Choroid plexus epithelial cell (primary cell): ENCODE measurements at places on chromosomes 6 and 20.

DNA sequence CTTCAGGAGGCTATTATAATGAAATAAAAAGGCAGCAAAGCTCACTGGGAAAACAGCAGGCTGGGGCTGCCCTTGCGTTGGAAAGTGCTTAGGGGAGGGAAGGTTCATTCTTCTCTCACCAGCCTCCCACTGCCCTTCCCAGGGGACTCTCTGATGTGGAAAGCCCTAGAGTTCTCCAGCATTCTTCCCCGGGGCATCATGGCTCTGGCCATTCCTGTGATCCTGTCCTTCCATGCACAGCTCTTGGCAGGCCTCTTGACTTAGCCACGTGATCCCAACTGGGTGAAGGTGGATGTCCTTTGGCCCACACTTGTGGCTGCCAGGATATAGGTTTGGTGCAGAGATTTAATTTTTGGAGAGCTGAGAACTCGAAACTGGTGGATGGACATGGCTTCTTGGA is 58.0 kb upstream of the ZNF831 start:
- DNase-seq, result no peak

- no peak for DNase-seq
These were observed 86.2 kb downstream of the LAMP5 start for GRCh38 chr20:9600562-9600961.

- DNase-seq, result no peak
These were observed 214.3 kb downstream of the OGFRL1 start for GRCh38 chr6:71502956-71503355.

DNA sequence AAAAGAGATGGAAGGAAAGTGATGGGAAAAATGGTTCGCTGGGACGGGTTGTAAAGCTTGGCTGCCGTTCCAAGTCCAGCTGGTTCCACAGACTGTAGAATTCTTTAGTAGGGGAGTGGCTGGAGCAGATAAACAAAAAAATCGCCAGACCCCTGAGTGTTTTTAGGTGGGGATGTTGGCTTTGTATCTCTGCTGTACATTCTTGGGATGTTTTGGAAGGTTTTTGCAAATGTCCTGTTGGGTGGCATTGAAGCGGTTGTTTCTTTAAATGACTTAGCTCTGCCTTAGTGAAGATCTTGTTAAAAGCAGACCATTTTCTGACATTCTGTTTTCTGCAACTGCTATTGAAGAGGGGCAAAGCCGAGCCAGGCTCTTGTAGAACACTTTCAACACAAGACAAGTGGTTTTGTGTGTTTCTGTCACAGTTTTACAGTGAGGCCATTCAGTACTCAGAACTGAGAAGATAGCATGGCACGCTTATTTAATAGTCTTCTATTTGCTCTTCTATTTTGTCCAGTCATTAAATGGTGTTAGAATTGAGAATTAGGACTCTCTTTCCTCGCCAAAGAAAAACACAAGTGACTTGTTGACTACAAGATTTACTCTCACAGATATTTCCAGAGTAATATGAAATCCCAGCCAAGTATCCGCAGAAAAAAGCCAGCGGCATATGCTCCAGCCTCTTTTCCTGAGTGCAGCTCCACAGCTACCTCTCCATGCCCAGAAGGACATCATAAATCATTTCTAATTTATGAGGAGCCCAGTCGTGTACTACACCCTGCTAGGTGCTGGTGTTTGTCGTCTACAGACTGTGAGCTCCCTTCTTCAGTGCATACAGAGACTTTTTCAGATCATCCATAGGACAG is 65.8 kb downstream of the PHACTR2 start:
- DNase-seq, result peak; percentile 56

- no peak for DNase-seq
These were observed 160.6 kb downstream of the JARID2 start for GRCh38 chr6:15406452-15406851.

GRCh38 chr6:127176146-127176545 is 57.7 kb downstream of the RSPO3 start:
- peak; percentile 42 for DNase-seq

- DNase-seq, result no peak
These were observed 191.0 kb downstream of the WDR27 start for GRCh38 chr6:169510871-169511270.

DNA sequence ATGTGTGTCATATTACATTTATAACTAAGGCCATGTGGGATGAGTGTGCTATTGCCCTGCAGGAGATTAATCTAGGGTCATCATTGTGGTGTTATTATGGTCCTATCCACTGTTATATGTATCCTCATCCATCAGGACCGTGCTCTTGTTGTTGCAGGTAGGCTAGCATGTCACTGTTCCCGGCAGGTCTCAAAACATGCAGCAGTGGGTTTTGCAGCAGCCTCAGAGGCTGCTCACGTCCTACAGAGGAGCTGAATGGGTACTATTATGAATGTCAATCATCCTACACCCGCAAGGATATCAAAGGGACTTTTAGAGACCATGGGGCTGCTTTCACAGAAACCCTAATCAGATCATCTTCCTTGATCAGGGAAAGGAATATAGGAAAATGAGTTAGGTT is 318.2 kb downstream of the SAMD5 start:
- no peak for DNase-seq

GRCh38 chr6:169247991-169248390 is 5.7 kb downstream of the THBS2 start:
- no peak for DNase-seq

GRCh38 chr6:166253281-166253681 is 54.9 kb downstream of the PRR18 start:
- no peak for DNase-seq

DNA sequence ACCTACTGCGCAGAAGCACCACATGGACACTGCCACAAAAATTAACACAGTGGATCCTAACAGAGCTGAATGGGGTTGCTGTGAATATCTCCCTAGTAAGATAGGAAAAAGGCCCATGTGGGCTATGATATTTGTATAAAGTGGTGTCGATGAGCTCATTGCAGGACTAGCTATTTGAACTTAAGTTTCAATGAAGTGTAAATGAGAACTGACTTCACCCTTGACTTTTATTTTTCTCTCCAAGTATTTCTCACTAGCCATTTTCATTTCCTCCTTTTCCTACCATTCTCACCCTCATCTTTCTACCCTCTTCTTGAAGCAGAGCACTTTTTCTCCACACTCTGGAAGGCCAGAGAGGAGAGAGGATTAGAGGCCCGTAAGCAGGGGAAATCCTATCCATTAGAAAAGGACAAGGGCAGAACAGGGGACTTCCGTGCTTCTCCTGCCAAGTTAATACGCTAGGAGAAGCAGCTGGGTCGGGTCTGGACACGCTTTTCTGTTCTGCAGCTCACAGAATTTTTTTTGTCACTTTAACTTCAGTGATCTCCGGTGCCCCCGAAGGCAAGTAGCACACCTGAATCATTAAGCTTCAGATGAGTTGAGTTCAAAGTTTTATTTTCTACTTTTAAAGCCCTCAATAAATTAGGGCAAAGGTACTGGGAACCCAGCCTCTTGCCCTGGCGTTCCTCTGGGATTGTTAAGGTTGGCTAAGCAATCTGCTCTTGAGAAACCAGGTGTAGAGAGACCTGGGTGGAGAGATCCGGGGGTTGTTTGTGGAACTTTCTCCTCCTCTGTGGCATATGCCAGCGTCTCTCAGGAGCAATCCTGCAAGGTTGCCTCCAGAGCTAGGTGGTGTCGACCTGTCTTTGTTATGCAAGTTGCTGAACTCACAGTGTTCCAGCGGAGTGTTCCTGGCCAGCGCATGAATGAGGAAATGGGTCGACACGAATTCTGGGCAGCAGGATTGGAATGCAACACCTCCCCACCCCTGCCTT is 56.2 kb upstream of the ARID1B start:
- peak; percentile 50 for DNase-seq

GRCh38 chr20:38617011-38617829 is 15.6 kb downstream of the ARHGAP40 start:
- DNase-seq, result peak; percentile 63

DNA sequence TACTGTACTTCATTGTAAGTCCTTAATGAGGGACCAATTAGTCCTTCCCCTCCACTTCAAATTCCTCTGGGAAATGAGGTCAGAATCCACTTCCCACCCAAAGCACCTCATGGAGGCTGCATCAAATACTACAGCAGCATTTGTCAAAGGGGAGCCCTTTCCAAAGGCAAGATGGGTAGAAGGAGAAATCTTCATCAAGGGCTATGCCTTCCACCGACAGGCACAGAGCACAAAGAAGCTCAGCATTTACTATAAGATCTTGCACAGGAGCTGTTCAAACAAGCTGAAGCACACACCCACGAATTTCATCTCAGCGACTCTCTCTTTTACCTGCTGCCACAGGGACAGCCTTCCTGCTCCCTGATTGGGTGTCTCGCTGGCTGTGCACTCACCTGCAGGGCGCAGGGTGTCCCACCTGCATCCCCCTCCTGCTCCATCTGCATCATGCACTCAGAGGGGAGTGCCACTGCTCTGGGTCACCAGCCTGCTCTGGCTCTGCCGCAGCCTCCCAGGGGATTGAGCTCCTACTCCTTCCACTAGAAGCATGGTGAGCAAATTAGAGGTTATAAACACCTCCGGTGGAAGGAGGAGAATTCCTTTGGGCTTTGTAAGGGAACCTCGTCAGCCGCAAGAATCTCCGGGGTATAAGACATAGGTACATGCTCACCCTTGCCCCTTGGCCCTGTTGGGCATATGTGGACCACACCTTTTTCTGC is 164.5 kb downstream of the ATXN1 start:
- DNase-seq, result no peak

DNA sequence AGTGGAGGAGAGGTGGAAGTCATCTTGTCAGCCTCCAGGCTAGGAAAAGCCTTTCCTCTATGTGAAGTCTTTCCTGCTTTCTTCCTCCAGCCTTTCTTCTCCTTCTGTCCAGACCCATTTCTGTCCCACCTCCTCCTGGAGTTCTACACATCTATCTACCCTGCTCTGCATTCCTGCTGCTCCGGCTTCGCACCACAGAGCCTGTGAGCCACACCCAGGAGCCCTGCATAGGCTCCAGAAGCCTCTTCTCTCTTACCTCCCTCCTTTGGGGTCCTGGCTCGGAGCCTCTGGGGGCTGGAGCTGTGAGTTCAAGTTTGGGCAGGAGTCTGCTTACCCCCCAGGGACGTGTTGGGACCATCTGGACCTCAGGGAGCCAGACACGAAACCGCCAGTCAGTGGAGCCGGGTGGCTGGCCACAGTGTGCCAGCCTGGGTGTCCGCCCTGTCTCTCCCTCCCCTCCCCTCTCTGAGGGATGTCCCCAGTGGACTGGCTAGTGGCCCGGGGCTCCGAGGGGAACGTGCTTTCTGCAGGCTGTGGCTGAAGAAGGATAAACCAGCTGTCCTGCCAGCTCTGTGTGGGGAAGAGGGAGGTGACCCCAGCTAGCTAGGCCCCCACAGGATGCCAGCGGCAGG is 99.2 kb downstream of the VEGFA start:
- DNase-seq, result no peak

DNA sequence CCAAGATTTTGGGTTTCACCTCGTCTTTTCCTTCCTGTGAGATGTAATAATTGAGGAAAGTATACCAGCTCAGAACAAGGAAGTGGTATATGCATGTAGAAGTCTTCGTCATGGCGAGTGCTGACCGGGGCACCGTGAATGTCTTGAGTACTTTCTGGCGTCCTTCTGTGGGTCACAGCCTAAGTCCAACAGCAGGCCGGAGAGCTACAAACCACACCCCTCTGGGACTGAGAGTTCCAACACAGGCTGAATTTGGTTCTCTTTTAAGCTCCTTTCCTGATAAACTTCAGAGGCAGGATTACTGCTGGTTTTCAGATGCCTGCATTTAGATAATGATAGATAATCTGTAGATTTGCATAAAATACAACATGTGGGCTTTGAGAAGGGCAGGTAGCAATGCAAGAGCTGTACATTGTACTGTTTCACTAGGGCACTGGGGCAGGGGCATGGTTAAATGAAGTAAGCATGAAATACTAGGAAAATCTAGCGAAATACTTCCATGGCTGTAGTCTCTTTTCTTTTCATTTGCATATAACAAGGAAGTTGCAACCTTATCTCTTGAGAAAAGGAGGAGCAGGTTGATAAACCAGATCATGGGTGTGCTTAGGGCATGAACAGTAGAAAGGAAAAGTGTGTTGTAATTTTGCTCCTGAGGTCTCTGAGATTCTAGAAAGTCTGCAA is at the start of gene ADTRP:
TSS of gene ADTRP (minus strand) at position 156 of the 681 bp plus-strand sequence. CDS start at position 112, 44 bp downstream.
- DNase-seq, result no peak

DNA sequence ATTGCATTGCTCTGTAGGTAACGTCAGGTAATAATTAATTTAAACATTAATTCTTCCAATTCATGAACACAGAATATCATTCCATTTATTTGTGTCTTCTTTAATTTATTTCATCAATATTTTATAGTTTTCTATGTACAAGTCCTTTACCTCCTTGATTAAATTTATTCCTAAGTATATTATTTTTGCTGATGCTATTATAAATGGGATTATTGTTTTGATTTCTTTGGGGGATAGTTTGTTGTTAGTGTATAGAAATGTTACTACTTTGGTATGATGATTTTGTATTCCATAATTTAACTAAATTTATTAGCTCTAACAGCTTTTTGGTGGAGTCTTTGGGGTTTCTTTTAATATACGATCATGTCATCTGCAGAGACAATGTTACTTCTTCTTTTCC is 44.7 kb upstream of the CCND3 start:
- DNase-seq, result no peak

- DNase-seq, result peak; percentile 63
These were observed 3.6 kb upstream of the MATN4 start for GRCh38 chr20:45311589-45312211.

DNA sequence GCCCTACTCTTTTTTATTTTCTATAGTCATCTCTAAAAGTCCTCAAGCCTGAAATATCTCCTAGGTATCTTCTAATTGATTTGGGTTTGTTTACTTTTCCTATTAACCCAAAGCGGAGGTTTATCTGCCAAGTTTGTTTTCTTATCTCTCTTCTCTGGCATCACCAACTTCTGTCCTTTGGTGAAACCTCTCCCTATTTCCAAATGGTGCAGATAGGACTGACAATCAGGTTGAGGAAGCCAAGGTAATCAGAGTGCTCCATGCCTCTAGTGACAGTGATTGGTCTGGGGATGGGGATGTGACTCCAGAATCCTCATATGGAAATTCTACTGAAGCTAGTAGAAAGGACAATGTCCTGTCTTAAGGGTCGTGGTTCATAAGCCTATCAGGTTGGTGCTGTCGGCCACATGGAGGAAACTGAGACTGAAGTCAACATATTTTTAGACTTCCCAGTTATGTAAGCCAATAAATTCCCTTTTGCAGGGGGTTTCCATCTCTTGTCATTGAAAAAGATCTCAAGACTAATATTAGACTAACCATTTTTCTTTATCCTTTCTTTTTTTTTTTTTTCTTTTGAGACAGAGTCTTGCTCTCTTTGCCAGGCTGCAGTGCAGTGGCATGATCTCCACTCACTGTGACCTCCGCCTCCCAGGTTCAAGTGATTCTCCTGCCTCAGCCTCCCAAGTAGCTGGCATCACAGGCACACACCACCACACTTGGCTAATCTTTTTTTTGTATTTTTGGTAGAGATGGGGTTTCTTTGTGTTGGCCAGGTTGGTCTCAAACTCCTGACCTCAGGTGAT is 28.0 kb downstream of the KIF6 start:
- DNase-seq, result no peak

- DNase-seq, result peak; percentile 33
These were observed 378 bp upstream of the LAMA2 start for GRCh38 chr6:128882560-128882959.
